ENCODE measurements at places on chromosomes 16 and 17.

- no peak for DNase-seq
Measured at GRCh38 chr17:62664336-62665120, 37.1 kb downstream of the MRC2 start.

GRCh38 chr17:39591958-39592954 is 15.5 kb downstream of the NEUROD2 start:
- peak; percentile 45 for DNase-seq

GRCh38 chr17:28988475-28988874 is 17.4 kb downstream of the SEZ6 start:
- no peak for DNase-seq

- no peak for DNase-seq
Measured at GRCh38 chr17:312476-313148, 40.0 kb downstream of the RPH3AL start.

GRCh38 chr16:21145738-21146137 is 4.9 kb downstream of the DNAH3 start:
- no peak for DNase-seq

- DNase-seq, result no peak
Measured at GRCh38 chr17:79986411-79987186, 49.1 kb downstream of the TBC1D16 start.

- DNase-seq, result no peak
Measured at GRCh38 chr17:6109536-6109935, 39.4 kb downstream of the WSCD1 start.

GRCh38 chr17:38870259-38871165 is 654 bp downstream of the LASP1 start:
- peak; percentile 65 for DNase-seq

DNA sequence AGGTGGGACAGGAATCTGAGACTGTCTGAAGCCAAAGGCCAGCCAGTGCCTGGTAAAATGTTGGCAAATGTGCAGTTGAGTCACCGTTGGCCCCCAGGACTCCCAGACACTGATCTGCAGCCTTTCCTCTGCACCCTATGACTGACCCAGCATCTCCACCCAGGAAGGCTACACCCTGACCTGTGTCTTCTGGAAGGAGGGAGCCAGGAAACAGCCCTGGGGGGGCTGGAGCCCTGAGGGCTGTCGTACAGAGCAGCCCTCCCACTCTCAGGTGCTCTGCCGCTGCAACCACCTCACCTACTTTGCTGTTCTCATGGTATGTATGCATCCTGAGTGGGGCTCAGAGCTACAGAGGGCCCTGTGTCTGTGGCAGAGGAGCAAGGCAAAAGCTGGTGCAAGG is 24.0 kb downstream of the ADGRG5 start:
- DNase-seq, result no peak

- no peak for DNase-seq
Measured at GRCh38 chr17:77867308-77867781, 91.2 kb upstream of the TNRC6C start.

GRCh38 chr16:84913315-84913714 is 93.5 kb downstream of the CRISPLD2 start:
- DNase-seq, result no peak

Measured in fibroblast of skin of scalp (primary cell).